Muscle of leg (tissue), 16 donors: ENCODE measurements at places on chromosomes 2 and 18. TPM values are rescaled to one million over a fixed set of nuclear protein-coding genes. Genes with fewer than 3 reads are reported as not detected.
A peak's percentile ranks its signal among the peaks of the same experiment; 100 is the strongest.

- DNase-seq = no peak
These were observed 408.6 kb downstream of the MTX2 start for GRCh38 chr2:176677746-176678265.

DNA sequence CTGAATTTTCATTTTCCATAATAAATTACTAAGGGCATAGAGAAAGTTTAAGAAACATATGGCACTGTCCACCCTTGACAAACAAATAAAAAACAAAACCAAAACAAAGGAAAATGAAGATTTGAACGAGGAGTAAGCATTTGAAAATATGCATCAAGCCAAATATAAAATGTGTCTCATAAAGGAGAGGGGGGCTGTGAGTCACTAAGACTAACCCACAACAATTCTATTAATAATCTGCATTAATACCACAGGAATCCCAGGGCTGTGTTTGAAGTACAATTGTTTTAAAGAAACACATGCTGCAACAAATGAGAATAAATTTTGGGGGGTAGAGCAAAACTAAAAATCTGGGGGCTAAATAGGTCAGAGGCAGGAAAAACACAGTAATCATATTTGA is 53.8 kb upstream of the STK17B start:
- no peak for DNase-seq

- no peak for DNase-seq
These were observed 18.4 kb upstream of the DSC2 start for GRCh38 chr18:31120594-31120993.

- DNase-seq = peak; percentile 34
These were observed 181.8 kb upstream of the ARL4C start for GRCh38 chr2:234678711-234679110.

- DNase-seq = no peak
These were observed 2.7 kb downstream of the OTX1 start for GRCh38 chr2:63053081-63053888.

DNA sequence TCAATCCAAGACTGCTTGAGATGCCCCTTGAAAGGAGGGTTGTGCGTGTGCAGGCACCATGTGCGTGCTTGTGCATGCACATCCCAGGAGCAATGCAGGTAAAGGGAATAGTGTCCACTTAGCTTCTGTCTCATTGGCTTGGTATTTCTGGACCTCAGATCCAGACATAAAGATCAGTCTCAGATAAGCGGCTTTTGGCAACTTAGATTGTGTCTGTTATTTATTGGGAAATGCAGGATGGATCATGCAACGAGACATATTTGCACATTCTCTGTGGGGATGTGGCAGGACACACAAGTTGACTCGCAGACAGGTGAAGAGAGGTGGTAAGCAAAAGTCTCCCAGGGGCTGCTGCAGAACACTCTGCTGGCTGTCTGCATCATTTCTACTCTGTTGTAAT is 67.9 kb downstream of the SETBP1 start:
- DNase-seq = no peak

DNA sequence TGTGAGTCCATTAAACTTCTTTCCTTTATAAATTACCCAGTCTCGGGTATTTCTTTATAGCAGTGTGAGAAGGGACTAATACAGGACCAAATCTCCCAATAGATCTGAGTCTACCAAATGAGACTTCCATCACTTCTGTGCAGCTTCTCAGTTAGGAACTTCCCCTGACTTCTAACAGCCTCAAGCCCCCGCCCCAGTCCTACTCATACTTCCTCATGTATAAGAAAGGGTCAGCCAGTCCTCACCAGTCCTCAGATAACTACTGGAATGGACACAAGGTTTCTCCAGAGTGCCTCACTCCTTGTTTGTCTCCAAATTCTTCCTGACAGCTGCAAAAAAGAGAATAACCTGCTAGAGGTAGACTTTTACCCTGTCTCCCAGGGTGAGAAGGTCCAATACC is 19.5 kb downstream of the TTC32 start:
- no peak for DNase-seq

- peak; percentile 37 for DNase-seq
These were observed 84.6 kb downstream of the COLEC12 start for GRCh38 chr18:415617-416612.

- no peak for DNase-seq
These were observed 59.4 kb downstream of the MMADHC start for GRCh38 chr2:149527998-149528755.

DNA sequence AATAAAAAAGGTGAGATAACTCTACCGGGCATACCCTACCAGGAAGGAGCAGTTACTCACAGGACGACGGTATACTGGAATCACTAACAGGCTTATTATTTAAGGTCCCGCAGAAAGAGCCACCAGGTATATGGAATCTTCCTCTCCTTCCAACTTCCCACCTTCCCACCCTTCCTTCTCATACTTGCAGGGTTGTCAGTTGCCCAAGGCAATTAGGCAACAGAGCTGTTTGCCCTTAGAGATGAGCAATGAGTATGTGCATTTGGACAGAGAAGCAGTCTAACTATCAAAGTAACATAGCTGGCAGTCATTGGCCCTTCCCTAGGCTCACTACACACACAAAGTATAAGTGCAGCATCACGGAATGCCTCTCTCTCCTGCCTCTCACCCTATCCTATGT is 32.1 kb upstream of the EVA1A start:
- DNase-seq = no peak

GRCh38 chr2:71919708-71920107 is 228.0 kb downstream of the CYP26B1 start:
- DNase-seq = no peak

DNA sequence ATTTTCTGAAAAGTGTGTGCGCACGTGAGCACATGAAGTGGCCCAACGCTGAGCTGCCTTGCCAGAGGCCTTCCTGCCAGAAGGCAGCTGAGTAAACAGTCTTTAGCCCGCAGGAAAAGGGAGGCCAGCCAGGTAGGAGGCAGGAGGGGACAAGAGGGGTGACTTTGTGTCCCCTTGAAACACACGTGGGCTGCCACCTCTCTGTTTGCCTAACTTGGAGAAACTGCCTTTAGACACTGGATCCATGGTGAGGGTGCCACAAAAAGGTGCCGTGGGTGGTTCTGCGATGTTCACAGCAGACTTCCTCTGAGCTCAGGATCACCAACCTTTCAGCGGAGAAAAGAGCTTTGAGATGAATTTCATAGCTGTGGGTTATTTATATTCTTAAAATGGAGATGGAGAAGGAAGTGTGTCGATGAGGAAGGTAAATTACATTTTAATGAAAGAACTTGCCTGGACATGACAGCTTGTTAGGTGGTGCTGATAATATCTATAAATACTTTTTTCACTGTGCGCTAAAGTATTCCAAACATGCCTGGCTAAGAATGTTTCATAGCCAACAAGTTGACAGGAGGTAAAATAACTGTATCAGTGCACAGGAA is 36.6 kb upstream of the ASB1 start:
- peak; percentile 11 for DNase-seq

DNA sequence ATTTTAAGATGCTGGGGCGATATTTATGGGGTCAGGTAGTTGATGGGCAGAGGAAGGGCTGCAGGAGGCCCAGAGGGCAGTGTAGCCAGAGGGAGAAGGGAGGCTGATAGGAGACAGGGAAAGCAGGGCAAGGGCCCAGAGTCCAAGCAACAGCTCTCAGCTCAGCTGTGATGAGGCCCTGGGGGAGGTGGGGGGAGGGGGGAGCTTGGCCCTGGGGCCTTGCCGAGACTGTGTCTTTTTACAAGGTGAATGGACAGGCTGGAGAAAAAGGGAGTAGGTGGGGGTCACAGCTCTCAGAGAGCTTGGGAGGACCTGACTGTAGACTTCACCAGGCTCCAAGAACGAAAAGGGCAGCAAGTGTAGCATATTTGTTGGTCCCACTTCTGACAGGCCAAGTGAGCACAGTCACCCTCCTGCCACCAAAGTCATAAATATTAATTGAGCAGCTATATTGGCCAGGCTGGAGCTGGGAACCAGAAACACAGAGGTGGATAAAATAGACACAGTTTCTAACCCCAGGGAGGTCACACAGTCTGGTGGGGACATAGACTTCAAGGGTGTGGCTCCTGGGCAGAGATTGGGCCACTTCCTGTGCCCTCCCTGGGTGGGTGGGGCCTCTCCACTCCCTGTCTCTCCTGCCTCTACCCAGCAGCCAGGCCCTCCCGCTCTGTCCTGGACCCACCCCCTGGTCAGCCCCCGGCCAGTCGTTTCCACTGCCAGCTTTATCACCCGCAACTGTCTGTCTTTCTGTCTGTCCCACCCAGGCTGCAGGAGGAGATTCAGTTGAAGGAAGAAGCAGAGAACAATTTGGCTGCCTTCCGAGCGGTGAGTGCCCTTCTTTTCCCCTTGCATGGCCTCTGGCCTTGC is 1.4 kb downstream of the DES start:
- DNase-seq = no peak

- DNase-seq = peak; percentile 32
These were observed 2.4 kb downstream of the FIGN start for GRCh38 chr2:163733301-163733938.

DNA sequence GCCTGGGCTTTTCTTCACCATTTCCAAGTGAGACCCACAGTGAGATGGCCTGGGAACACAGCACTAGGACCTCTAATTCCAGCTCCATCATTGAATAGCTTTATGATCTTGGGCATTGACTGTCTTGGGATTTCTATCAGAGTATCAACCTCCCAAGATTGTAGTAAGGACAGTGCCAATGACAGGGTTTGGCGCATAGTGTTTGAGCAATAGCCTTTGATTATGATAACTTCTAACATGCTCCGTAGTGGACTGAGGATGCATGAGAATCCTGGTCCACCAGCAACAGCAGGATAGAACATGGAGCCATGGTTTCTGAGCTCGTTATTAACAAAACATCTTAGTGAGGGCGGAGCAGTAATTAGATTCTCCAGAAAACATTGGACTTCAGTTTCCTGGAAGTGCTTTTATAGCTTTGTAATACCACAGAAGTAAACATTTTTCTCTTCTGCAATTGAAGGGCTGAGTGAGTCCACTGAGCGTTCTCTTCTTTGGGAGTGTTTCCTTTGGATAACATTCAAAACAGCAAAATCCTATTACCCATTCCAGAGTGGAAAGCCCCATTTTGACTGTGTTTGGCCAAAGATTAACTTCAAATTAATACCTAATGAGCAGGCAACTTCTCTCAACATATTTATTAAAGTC is 63.7 kb downstream of the IL1R2 start:
- peak; percentile 64 for DNase-seq

DNA sequence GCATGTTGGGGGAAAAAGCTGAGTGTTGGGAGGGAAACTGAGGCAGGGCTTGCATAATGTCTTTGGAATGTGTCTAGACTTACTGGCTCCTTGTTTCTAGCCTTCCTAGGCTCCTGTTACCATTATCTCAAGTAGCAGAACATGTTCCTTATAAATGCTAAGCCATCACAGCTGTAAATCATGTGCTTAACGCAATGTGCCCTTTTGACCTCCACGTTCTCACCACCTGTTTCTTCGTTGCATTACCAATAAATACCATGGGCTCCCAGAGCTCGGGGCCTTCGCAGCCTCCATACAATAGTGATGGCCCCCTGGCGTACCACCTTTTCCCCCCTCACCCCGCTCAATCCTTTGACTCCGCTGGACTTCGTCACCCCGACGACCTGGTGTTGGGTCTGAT is 54.0 kb upstream of the CWC22 start:
- DNase-seq = no peak

DNA sequence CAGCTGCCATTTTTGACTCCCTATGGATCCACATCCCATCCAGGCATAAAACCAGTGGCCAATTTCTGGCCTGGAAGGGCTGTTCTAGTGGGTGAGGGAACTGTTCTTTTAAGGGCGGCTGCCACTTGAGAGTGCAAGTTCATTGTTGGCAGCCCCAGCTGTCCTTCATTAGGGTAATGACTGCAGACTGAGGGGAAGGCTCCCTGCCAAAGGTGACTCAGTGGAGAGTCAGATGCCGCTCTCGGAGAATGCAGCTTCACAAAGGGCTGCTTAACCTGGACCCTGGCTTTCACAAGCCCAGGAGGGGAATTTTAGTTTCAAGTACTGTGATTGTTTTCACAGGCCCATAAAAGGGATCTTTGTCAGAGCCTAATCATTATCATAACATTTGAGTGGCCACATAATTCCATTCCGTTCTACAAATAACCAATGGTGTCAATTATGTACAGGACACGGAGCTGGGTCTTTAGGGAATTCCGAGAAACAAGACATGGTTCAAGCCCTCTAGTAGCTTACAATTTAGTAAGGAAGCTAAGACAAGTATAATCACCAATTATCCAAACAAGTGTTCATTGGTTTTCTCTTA is 235.7 kb downstream of the CDCA7 start:
- peak; percentile 91 for DNase-seq

- no peak for DNase-seq
These were observed 219.7 kb upstream of the PKDCC start for GRCh38 chr2:41828052-41828643.

- no peak for DNase-seq
These were observed 982.1 kb downstream of the TSN start for GRCh38 chr2:122737429-122738077.

DNA sequence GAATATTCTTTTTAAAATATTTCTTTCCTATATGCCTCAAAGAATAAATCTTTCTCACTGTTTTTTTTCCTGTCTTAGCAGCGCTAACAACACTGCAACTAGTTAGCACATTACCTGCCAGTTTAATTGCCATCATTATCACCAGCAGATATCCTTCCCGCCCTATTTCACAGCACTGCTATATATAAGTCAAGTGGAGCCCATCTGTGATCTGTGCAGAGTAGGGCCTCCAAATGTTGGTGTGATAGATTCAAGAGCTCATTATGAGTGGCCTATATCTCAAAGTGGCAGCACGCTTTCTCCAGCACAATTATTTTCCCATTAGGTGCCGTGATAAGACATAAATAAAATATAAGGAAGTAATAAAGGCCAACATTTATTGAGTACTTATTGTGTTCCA is 19.8 kb upstream of the RGPD4 start:
- DNase-seq = no peak

- no peak for DNase-seq
These were observed 226.3 kb upstream of the SMAD7 start for GRCh38 chr18:49177071-49177470.

DNA sequence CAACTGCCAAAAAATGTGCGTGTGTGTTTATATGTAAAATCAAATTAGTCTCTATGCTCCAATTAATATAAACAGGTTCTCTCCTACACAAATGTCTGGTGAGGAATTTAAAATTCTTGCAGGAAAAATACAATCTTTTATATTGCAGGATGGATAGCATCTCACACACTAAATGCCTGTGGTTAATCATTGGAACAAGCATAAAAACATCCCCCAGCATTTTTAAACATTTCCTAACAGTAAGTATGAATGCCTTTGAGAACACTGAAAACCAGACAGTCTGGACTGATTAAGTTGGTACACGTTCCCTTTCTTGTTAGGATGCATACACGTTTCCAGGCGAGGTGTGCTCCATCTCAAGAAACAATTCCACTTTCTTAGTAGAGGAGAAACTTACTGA is 29.9 kb upstream of the PDE1A start:
- no peak for DNase-seq

NT5C1B gene
- 0.46 TPM for polyA plus RNA-seq

TSPYL6 gene
- not detected for polyA plus RNA-seq

BMP10 gene
- polyA plus RNA-seq = not detected

LIPG gene
- 4.3 TPM for polyA plus RNA-seq

THSD7B gene
- 1.8 TPM for polyA plus RNA-seq

MALL gene
- 16.1 TPM for polyA plus RNA-seq

LINC00305 gene
- not detected for polyA plus RNA-seq

TEX51 gene
- not detected for polyA plus RNA-seq
